Aorta (tissue), 5 donors: ENCODE measurements at places on chromosomes 12 and 14. TPM values are rescaled to one million over a fixed set of nuclear protein-coding genes. Genes with fewer than 3 reads are reported as not detected.

- H3K36me3 ChIP-seq = no peaks in the 10 kb centered on the region
- H3K4me3 ChIP-seq = no peak overlapping the region
- peak; percentile 64 for DNase-seq
- H3K27me3 ChIP-seq = no peaks in the 10 kb centered on the region
- H3K27ac ChIP-seq = no peak overlapping the region
Measured at GRCh38 chr14:104881369-104881979, 16.4 kb downstream of the CEP170B start.

- H3K27me3 ChIP-seq = no peaks in the 10 kb centered on the region
- H3K4me1 ChIP-seq = no peaks in the 10 kb centered on the region
- no peaks in the 10 kb centered on the region for H3K36me3 ChIP-seq
- H3K27ac ChIP-seq = no peak overlapping the region
- H3K4me3 ChIP-seq = no peak overlapping the region
- no peak for DNase-seq
Measured at GRCh38 chr12:92272061-92272964, 126.7 kb upstream of the BTG1 start.

DNA sequence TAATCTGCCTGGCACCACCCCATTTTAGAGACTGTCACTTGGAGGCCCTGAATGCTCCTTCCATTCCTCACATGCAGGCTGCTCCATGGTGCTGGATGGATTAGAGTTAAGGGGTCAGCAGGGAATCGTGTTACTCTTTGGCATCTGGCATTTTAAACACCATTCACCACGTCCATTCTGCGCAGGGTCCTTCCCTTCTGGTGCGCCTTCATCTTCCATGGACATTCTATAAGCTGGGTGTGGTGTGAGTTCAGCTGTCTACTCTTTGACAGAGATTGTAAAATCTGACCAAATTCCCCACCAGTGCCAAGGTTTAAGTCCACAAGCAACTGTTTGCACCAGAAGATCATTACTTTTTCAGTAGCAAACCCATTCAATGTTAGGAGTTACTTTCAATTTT lies 47.8 kb downstream of the GIT2 start:
- peaks cover 4% of the 10 kb centered on the region for H3K4me1 ChIP-seq
- no peaks in the 10 kb centered on the region for H3K36me3 ChIP-seq
- no peak overlapping the region for H3K4me3 ChIP-seq
- DNase-seq = no peak

The SRRM4 gene
- total RNA-seq = 0.88 TPM

- H3K36me3 ChIP-seq = no peaks in the 10 kb centered on the region
- H3K4me1 ChIP-seq = no peaks in the 10 kb centered on the region
Measured at GRCh38 chr12:93302331-93303229, 75.1 kb upstream of the NUDT4 start.

- H3K4me3 ChIP-seq = no peak overlapping the region
- no peaks in the 10 kb centered on the region for H3K4me1 ChIP-seq
- H3K27me3 ChIP-seq = no peaks in the 10 kb centered on the region
Measured at GRCh38 chr14:102075155-102075554, 11.7 kb downstream of the HSP90AA1 start.
